ENCODE measurements at places on chromosomes 5 and 9.

DNA sequence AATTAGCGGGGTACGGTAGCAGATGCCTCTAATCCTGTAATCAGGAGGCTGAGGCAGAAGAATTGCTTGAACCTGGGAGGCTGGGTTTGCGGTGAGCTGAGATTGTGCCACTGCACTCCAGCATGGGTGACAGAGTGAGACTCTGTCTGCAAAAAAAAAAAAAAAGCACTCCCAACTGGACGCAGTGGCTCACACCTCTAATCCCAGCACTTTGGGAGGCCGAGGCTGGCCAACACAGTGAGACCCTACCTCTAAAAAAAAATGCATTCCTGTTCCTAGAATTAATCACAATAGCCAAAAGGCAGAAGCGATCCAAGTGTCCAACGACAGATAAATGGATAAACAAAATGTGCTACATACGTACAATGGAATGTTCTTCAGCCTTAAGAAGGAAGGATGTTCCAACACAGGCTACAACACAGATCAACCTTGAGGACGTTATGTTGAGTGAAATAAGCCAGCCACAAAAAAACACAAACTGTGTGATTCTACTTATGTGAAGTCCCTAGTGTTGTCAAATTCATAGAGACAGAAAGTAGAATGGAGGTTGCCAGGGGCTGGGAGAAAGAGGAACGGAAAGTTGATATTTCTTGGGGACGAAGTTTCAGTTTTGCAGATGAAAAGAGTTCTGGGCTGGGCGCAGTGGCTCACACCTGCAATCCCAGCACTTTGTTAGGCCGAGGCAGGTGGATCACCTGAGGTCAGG lies 13.8 kb downstream of the FAM78A start:
- no peak for DNase-seq

DNA sequence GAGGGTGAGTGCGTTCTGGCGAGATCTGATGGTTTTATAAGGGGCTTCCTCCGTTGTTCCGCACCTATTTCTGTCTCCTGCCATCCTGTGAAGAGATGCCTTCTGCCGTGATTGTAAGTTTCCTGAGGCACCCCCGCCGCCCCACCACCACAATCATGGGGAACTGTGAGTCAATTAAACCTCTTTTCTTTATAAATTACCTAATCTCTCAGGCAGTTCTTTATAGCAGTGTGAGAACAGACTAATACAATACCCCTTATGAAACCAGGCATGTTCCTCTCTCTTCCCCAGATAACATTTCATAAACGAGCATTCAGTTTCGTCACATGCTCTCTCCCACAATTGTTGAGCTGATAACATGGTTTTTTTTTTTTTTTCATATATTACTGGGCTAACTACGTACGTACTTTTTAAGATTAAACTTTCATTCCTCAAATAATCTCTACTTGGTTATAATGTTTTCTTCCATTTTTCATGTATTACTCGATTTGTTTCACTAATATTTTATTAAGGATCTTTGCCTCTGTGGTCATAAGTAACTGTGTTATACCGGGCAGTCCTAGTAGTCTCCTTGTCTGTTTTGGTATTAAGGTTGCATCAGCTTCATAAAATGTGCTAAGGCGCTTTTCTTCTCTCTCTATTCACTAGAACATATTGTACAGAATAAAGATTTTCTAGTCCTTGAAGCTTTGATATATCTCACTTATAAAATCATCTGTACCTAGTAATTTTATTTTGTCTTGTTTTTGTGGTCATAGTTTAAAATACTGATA lies 64.9 kb upstream of the MVB12B start:
- no peak for DNase-seq

GRCh38 chr9:88658311-88658822 lies 123.4 kb downstream of the NXNL2 start:
- no peak for DNase-seq

GRCh38 chr5:2135354-2135753 lies 252.6 kb upstream of the IRX4 start:
- no peak for DNase-seq

- DNase-seq = no peak
Measured at GRCh38 chr5:41365369-41365768, 145.0 kb downstream of the PLCXD3 start.

DNA sequence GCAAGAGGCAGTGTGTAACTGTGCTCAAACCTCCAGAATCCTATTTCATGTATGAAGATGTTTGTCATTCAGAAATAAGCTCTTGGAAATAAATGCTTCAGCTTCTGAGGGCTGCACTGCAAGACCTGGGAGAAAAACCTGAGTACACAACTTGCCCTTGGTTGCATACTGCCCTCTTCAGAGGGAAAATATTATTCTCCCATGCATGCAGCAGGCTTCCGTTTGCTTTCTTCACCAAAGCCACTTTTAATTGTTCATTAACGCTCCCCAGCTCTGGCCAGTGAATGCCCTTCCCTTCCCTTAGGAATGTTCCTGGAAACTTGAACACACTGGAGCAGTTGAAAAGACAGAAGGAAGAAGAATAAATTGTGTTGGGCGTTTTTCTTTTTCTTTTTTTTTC lies 2.5 kb upstream of the WHRN start:
- no peak for DNase-seq

- no peak for DNase-seq
Measured at GRCh38 chr9:104911032-104911607, 16.8 kb downstream of the ABCA1 start.

DNA sequence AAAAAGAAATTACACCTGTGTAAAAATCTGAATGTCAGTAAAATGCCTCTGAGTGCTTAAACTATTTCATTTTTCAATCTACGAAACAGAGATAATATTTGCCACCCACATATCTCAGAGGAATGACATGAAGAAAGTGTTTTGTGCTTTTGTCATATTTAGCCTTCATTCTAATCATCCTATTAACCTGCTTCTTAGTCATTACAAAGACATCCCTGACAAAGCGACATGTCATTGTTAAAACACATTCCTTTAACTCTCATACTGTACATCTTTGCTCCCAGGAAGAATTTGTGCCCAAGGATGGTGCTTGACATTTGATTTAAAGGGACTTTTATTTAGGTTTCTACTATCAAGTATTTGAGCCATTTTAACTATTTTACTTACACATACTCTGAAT lies 275.9 kb downstream of the DMRTA1 start:
- no peak for DNase-seq

- no peak for DNase-seq
Measured at GRCh38 chr5:155926031-155926430, 400.9 kb upstream of the SGCD start.

DNA sequence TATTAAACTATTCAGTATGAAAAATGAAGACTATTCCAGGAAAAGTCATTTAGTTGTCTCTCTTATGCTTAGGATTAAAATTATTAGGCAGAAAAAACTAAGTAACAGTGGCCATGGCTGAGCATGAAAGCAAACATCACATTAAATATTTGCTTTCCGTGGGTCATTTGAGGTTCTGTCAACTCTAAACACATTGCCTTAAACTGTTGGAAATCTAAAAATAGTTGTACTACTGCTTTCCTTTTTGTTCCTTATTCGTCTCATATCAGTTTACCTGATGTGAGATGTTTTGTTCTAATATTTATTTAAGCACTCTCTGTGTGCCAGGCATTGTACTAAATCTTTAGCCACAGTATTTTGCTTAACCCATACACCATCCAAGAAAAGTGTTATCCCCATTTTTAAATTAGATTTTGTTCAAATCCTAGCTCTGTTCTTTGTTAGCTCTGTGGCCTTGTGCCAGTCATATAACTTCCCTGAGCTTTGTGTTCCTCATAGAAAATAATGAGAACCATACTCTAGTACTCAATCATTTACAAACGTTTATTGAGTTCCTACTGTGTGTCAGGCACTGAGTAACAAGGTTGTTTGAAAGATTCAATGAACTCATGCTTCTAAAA lies 18.7 kb upstream of the ZNF608 start:
- DNase-seq = no peak
